ENCODE measurements at places on chromosomes 1 and 21.

DNA sequence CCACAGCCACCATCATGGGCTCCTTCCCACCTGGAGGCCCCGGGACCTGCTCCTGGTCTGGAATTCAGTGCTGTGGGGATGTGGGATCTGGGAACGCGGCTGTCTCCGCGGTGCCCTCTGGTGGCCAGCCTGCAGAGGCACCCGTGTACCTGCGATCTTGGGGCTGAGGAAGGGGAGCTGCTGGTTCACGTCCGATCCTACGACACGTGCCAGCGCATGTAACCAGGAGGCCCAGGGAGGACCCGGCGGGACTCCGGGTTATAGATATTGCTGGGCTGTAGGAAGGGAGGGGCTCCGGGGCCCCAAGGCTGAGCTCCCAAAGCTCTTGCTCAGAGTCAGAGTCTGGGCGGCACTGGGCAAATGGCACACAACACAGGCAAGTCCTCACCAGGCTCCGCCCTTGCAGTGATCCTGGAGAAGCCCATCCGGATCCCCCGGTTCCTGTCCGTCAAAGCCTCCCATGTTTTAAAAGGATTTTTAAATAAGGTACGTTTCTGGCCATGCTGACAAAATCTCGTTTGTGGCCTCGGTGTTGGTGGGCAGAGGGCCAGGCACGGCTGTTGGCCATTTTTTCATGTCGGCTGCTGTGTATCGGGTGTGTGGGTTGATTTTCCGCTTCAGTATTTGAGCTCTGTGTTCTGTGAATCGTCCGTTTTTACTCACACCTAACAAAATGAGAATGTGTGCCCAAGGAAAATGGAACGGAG, 20.1 kb downstream of the FAAP20 start:
- peak; percentile 56 for DNase-seq

- no peak for DNase-seq
Observed at GRCh38 chr1:96596226-96596922, 125.2 kb upstream of the PTBP2 start.

GRCh38 chr1:12340544-12340930, 110.7 kb downstream of the VPS13D start:
- no peak for DNase-seq

DNA sequence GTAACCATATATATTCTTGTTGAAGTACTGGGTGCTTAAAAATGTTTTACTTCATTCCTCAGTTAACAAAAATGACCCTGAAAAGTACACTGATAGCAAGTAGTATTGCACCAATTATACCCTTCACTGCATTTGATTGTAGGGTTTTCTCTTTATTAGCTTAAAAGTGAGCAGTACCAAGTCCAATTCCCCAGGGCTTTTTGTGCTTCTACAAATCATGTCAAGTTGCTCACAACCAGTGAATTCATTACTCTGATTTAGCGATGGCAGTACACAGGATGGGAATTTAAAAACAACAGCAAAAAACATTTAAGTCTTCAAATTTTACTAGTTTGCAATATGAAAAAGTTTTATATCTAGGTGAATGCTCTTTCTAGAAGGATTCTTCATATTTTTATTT, 436.4 kb downstream of the PTBP2 start:
- no peak for DNase-seq

DNA sequence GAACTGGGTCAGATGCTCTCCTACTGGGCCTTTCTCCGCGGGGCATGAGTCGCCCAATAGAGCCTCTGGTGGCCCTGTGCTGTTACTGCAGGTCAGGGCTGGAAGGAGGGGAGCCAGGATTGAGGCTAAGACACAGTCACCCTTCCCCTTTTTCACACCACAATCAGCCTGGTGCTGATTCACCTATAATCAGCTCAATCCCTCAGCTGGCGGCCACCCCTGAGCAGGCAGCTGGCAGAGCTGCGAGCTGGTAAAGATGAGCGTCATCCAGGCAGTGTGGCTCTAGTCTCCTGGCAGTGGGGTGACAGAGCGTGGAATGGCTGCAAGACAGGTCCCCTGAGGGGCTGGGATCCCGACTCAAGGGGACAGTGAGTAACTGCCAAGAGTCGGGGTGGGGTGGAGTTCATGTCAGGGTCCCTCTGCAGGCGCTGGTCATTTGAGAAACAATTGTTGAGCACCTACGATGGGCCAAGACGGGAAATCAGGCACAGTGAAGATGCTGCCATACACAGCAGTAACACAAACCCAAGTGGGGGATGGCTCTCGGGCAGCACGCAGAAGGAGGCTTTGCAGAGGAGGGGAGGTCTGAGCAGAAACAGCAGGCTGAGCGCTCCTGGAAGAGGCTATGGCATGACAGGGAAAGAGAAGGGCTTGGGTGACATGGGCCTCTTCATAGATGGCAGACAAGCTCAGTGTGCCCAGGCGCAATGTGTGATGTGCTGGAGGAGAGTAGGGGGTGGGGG, 21.8 kb downstream of the ATF3 start:
- DNase-seq: peak; percentile 42

DNA sequence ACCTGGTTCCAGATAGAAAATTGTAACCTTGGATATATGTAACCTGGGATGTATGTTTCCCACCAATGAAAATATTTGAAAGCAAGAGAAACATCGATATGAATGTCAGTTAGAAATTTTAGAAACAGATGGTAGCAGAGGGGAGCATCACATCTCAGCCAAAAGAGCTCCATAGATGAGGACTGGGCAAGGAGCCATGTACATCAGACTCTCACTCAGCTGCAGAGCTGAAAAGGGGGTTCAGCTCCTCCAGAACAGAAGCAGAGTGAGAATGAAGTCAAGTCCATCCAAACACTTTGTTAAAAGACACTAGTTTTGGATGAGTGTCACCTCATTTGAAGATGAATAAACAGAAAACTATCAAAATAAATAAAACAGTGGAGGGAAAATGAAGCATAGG, 202.4 kb downstream of the HMCN1 start:
- DNase-seq: no peak

GRCh38 chr1:169022648-169023047, 83.8 kb upstream of the ATP1B1 start:
- no peak for DNase-seq

- DNase-seq: no peak
Observed at GRCh38 chr1:168613691-168614231, 37.4 kb downstream of the XCL1 start.

DNA sequence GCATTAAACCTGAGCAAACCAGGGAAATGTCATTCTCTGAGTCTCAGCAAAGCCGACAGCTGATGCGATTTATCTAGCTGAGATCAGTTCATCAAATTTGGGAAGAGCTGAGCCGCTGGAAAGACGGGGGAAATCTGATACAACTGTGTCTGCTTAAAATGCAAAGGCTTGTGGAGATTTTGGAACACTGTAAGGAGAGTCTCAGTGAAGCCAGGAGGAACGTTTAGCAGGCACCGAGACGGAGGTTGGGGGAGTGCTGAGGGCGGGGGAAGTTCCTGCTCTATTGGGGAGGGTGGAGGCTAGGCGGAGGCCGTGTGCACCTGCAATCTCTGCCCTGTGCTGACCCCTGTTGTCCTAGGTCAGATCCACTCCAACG, 143.2 kb upstream of the CSF3R start:
- DNase-seq: no peak

GRCh38 chr1:217897100-217897499, 266.0 kb downstream of the SPATA17 start:
- no peak for DNase-seq
